Activated T-cell treated with anti-CD3 and anti-CD28 coated beads, Interleukin-2, amount 50 U/mL, for 72 hours (primary cell): ENCODE measurements at places on chromosomes 2 and 18. TPM values are rescaled to one million over a fixed set of nuclear protein-coding genes. Genes with fewer than 3 reads are reported as not detected.

- H3K4me3 ChIP-seq, result no peak overlapping the region
- peaks cover 35% of the 10 kb centered on the region for H3K4me1 ChIP-seq
- no peak for DNase-seq
- no peaks in the 10 kb centered on the region for H3K27me3 ChIP-seq
- H3K36me3 ChIP-seq, result peaks cover 2% of the 10 kb centered on the region
- peak overlapping the region; percentile 3 for H3K27ac ChIP-seq
Observed at GRCh38 chr2:24313744-24314632, 46.3 kb downstream of the ITSN2 start.

DNA sequence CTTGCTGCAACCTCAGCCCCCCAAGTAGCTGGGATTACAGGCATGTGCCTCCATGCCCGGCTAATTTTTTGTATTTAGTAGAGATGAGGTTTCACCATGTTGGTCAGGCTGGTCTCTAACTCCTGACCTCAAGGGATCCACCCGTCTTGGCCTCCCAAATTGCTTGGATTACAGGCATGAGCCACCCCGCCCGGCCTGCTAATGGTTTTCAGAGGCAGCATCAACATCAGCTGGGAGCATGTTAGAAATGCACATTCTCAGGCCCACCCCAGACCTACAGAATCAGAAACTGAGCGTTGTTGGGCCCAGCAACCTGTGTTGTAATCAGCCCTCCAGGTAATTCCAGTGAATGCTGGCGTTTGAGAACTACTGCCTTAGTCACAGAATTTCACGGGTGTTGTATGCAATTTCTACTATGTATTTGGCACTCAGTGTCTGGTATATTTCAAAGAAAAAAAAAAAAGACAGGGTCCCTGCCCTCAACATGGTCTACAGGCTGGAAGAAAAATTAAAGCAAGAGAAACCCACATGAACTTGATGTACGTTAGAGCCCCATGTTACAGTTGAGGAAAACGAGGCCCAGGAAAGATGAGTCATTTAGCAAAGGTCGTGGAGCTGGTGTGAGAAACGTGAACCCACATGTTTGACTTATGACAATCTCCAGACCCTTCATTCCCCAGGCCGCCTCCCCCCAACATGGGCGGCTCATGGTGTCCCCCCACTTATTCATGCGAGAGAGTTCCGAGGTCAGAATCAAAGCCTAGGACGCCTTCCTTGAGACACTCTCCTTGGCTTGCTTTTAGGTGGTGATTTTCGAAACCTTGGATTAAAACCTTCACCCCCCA, 35.3 kb downstream of the SH3BP4 start:
- H3K4me1 ChIP-seq, result no peaks in the 10 kb centered on the region
- no peak overlapping the region for H3K27ac ChIP-seq
- no peak overlapping the region for H3K4me3 ChIP-seq

GRCh38 chr2:237590272-237591140, at the start of gene RAB17:
Gene RAB17 (minus strand): TSS chr2:237590734. CDS start chr2:237586154, 4,580 bp downstream.
- peaks cover 11% of the 10 kb centered on the region for H3K4me1 ChIP-seq
- DNase-seq, result no peak
- no peaks in the 10 kb centered on the region for H3K36me3 ChIP-seq
- no peak within 1 kb of the TSS for H3K27ac ChIP-seq

DNA sequence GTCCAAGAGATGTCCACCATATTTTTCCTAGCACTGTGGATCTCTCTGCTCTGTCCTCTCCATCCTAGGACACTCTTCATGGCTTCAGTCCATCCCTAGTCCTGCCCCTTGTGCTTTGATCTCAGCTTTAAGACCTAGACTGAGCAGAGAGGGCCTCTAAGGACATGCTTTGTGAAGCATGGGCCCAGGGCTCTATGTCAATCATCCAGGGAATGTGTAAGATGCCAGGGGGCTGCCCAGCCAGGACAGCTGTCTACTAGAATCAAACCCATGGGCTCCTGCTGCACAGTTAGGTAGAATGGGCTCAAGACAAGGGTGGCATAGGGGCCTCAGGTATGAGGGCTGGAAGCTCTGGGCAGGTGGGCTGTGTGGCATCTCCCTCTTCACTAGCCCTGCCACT, 24.9 kb downstream of the TET3 start:
- peaks cover 32% of the 10 kb centered on the region for H3K4me1 ChIP-seq
- H3K36me3 ChIP-seq, result peaks cover 2% of the 10 kb centered on the region
- no peak overlapping the region for H3K27ac ChIP-seq
- no peak overlapping the region for H3K4me3 ChIP-seq

- H3K27ac ChIP-seq, result no peak overlapping the region
- H3K4me3 ChIP-seq, result no peak overlapping the region
- no peak for DNase-seq
Observed at GRCh38 chr2:166361351-166362153, 14.2 kb downstream of the SCN9A start.

DNA sequence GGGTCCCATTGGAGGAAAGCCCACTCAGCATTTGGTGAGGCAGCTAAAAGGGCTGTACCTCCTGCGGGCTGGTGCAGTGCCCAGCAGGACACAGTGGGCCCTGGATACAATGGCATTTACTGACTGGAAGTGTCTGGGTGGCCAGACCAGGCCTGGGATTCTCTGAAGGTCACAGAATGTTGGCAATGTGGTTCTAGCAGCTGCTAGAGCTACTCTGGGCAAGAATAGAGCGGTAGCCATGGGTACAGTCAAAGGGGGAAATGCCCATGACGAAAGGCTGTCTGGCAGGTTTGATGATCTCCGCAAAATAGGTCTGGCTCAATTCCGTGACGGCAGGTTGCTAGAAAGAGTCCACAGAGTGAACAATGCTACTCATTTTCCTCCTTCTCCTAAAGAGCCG, 241.8 kb downstream of the AFF3 start:
- H3K4me1 ChIP-seq, result no peaks in the 10 kb centered on the region
- no peaks in the 10 kb centered on the region for H3K27me3 ChIP-seq
- H3K36me3 ChIP-seq, result no peaks in the 10 kb centered on the region
- no peak overlapping the region for H3K4me3 ChIP-seq
- no peak for DNase-seq

DNA sequence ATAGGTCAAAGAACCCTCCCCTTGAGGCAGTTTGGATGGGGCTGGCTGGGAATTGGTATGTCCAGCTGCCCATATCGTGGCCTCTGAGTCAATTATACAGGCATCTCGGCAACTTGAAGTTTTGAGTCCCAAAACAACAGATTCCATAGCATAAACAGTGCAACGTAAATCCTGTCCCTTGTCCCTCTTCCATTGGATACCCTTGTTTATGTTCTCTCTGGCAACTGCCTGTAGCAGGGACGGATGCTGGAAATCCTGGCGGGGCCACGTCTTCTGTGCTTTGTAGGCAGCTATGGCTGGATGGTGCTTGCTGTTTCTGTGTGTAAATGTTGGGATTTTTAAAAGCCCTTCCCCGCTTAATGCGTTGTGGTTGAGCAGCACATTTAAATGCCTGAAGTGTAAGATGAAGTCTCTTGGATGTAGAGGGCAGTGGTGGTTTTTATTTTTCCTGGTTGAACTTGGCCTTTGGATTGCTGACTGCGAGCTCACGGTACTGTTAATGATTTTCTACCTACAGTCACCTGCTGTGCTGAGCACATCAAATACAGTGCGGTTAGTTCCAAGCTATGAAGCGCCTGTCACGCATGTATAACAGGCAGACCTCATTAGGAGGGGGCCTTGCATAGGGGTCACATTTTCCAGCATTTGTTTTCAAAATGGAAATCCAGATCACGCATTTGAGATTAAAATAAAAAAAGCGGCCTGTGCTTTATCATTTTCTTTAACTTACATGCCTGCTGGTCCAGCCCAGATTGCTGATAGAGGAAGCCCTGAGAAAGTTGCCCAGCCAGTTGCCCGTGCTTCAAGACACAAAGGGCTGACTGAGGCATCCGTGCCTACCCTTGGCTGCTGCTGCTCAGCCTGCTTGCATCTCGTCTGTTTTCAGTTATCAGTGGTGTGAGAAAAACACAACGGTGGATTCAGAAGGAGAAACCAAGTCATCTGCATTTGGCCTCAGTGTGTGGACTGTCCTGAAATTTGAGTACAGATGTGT, 84.7 kb downstream of the NEDD4L start:
- H3K27me3 ChIP-seq, result no peaks in the 10 kb centered on the region
- no peak overlapping the region for H3K27ac ChIP-seq
- no peak for DNase-seq
- H3K36me3 ChIP-seq, result no peaks in the 10 kb centered on the region

CPSF3 gene
- total RNA-seq, result 62.3 TPM

GAL3ST2 gene
- total RNA-seq, result 0.53 TPM

RAX gene
- total RNA-seq, result not detected

TM4SF20 gene
- total RNA-seq, result not detected

NIF3L1 gene
- 40.0 TPM for total RNA-seq
